NT2/D1 (cell line): ENCODE measurements at places on chromosomes 6 and 20.

DNA sequence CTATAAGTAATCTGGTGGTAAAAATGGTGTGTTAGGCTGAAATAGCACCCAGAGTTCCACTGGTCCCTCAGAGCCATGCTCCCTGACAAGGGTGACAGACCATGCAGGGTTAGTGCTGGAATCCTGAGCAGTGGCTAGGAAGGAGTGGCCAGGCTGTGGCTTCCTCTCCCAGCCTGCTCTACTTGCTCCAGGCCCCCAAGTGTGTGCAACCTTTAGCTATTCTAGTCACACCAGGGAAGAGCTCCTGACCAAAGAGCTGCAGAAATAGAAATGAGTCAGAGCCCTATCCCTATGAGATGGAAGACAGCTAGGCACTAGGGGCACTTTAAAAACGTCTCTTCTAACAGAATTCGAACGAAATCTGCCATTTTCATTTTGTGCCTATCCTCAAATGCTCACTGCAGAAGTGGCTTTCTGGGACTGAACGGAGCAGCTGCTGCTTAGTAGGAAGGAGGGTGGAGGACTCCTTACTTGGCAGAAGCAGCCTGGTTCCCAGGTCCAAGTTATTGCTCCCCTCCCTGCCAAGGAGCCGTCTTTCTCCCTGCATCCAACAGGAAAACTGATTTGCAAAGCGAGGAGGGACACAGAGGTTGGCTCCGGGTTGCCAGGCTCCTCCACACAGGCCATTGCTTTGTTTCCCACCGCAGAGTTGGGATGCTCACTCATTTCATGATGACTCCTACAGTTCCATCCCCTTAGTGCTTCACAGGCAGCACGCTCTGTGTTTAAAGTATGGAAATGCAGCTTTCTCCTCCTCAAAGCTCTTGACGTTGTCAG lies 754.5 kb downstream of the C6orf118 start:
- no peak for DNase-seq

GRCh38 chr6:51740658-51741057 lies 346.8 kb downstream of the PKHD1 start:
- no peak for DNase-seq

DNA sequence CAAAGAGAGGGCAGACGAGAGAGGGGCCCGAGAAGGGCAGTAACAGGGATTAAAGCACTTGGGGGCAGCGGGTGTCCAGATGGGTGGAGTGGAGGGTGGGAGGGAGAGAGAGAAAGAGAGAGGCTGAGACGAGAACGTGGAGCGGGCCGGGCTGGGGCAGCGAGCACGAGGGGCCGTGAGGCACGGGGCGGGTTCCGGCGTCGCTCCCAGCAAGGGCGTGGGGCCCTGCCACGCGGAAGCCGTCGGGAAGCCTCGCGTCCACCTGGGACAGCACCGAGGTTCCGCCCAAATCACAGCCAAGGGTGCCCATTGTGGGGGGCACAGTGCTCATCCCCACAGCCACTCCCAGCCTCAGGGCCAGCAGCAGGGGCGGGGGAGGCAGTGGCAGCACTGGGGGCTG lies 49.8 kb downstream of the KCNQ2 start:
- no peak for DNase-seq

DNA sequence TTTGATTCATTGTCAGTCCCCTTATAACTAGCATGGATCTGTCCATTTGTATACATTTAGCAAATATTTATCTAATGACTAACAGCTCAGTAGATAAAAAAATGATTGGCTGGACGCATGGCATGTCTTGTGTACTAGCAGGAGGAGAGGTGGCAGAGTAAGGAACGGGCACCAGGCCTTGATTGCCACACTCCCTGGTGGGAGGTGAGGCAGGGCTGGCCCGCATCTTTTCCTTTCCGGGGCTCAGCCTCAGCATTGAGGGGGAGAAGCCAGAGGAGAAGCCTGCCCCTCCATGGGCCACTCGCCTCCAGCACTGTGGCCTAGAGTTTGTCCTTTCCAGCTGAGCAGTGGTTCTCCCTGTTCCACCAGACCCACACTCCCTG lies 84.9 kb upstream of the TMEM181 start:
- no peak for DNase-seq

GRCh38 chr6:156914181-156914580 lies 137.0 kb downstream of the ARID1B start:
- no peak for DNase-seq

DNA sequence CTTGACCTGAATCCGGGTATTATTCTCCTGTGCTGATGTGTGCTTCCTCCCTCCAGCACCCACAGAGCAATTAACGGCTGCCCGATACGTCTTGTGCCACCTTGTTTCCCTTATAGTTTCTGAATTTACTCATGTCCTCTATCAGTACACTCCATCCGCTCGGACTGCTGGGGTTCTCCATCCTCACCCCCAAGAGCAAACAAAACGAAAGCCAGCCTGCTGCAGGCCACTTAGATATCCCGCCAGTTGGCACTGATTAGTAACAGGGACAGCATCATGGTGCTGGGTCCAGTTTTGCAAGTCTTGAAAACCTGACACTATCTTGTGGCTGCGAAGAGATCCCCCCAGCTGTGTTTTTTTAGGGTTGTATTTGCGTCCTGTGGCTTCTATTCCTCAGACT lies 71.8 kb downstream of the SSR1 start:
- DNase-seq, result no peak

- DNase-seq, result no peak
Measured at GRCh38 chr20:37494796-37495195, 26.3 kb upstream of the NNAT start.

DNA sequence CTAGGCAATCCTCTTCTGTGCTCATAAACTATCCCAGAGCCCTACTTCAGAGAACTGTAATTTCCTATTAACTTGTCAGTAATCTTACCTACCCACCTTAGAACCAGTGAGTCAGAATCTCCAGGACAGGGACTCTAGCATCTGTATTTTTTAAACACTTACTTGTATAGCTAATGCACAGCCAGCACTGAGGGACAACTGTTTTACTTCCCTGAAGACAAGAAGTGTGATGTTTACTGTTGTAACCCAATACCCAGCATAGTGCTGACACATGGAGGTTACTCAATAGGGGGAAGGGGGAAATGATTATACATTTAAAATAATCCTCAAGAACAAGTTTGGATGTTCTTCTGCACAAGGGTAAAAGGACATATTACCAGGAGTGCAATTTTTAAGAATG lies 130.8 kb downstream of the BTBD9 start:
- DNase-seq, result no peak

DNA sequence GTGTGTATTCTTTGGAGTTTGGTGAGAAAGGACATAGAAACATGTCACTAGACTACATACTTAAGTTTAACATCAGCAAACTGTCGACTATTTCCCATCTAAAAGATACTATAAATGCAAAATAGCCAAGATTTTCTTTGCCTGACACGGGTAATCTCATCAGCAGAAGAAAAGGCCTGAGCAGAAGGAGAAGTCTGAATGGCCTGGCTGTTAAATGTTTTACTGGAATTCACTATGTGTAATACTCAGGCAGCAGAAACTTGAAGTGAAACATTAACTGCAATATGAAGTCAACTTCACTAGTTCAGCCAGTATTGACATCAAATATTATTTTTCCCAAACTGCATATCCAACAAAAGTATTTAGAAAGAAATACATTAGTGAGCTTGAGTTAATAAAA lies 6.4 kb upstream of the DSE start:
- DNase-seq, result no peak

- DNase-seq, result no peak
Measured at GRCh38 chr6:168498161-168498843, 57.3 kb downstream of the SMOC2 start.

GRCh38 chr6:106309766-106310373 lies 15.7 kb downstream of the ATG5 start:
- no peak for DNase-seq

- DNase-seq, result no peak
Measured at GRCh38 chr6:125952764-125953501, 3.6 kb upstream of the HINT3 start.

GRCh38 chr6:160004419-160005175 lies 35.7 kb downstream of the IGF2R start:
- no peak for DNase-seq

DNA sequence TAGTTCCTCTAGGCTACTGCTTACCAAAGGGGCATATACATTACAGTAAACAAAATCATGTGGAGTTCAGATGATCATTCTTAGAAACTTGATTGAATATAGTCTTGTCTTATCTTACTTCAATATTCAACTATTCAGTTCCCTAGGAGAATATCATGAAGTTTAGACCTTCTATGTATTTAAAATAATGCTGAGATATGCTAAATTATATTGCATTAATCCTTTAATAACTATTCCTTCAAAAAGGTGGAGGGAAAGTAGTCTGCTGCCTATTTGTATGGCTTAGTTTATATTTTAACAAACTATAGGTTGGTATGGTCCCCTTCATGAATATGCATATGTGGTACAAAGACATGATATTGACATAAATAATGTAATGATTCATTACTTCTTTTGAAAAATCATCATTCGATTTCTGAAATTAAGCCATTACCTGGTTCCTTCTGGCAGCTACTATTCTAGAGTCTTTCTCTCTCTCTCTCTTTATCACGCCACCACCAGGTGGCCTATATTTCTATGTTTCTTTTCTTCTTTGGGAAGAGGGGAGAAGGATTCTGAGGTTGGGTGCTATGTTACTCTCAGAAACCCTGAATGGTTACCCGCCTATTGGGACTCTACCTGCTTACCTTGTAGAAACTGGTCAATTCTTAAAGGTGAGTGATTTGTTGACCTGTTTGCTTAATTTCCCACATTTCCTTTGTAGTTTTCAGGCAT lies 855.8 kb downstream of the HACE1 start:
- no peak for DNase-seq

DNA sequence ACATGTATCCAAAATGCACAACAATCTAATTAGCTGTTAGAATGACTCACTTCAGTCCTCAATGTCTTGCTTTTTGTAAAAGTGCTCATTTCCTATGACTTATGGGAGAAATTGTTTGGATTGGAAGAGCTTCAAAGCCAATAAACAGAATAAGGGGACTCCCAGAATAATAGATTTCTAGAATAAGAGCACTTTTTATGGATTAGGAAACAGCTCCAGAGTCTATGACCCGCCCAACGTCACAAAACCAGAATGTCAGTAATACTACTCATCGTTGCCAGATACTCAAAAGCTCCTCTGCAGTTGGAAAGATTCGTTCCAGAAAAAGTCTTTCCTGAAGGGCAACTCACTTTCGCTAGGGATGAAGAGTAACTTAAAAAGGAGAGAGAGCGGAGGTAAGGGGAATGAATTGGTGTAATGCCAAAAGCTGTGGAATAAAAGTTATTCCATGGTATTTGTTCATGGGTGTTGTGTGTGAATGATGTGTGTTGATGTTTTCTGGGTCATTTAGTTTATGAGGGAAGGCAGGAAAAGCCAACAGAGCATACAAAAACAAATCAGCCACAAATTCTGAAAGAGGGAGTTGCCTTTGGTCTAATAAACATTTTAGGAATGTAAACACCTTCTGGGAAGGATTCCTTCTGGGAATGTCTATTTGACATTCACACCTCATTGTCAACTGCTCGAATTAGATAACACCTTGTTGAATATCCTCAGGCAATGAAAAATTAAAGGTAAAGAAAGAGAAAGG lies 64.6 kb downstream of the SYNE1 start:
- DNase-seq, result no peak

GRCh38 chr20:25424536-25424935 lies 17.1 kb downstream of the GINS1 start:
- no peak for DNase-seq

GRCh38 chr6:131488780-131489179 lies 84.2 kb upstream of the ARG1 start:
- no peak for DNase-seq

GRCh38 chr20:25532971-25533391 lies 52.4 kb downstream of the NINL start:
- no peak for DNase-seq

- no peak for DNase-seq
Measured at GRCh38 chr20:3580412-3580811, 82.8 kb downstream of the GFRA4 start.

GRCh38 chr20:35991142-35991771 lies 22.9 kb downstream of the CNBD2 start:
- no peak for DNase-seq

- no peak for DNase-seq
Measured at GRCh38 chr6:122651604-122652003, 41.4 kb downstream of the PKIB start.

- DNase-seq, result no peak
Measured at GRCh38 chr20:56409956-56410355, 2.1 kb upstream of the CASS4 start.

DNA sequence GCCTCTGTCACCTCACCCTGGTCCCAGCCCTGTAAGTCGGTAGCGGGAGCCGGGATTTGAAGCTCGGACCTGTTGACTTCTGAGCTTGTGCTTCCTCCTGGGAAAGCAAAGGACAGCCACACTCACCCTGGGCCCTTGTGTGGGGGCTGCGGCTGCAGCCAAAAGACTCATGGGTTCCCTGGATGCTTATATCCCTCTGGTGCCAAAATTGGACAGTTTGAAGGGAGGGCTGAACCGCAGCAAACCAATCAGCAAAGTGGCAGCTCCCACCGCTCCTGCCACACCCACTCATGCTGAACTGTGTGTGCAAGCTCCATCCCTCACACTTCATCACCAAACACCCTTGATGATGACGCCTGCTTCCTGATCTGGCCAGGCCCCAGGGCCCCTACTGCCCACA lies 3.9 kb upstream of the CCN5 start:
- DNase-seq, result no peak

DNA sequence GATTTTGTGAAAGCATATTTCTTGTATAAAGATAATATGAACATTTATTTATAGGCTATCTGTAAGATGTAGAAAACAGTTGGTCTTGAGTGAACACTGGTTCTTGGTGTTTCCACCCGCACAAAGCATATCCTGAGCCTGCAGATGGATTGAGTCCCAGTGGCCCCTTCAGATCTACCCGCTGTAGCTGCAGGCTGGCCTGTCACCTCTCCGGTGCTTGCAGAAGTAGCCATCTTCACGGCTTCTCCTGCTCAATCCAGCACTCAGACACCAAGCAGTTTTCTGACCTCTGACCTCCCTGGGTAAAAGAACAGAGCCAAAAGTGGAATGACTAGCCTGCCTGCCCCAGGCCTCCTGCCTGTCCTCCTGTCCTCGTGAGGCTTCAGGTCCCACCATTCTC lies 22.7 kb downstream of the LYRM2 start:
- no peak for DNase-seq
